ENCODE measurements at places on chromosomes 3 and 15.
A peak's percentile ranks its signal among the peaks of the same experiment; 100 is the strongest.

GRCh38 chr3:129022114-129023007, 21.3 kb downstream of the EFCC1 start:
- DNase-seq = no peak

DNA sequence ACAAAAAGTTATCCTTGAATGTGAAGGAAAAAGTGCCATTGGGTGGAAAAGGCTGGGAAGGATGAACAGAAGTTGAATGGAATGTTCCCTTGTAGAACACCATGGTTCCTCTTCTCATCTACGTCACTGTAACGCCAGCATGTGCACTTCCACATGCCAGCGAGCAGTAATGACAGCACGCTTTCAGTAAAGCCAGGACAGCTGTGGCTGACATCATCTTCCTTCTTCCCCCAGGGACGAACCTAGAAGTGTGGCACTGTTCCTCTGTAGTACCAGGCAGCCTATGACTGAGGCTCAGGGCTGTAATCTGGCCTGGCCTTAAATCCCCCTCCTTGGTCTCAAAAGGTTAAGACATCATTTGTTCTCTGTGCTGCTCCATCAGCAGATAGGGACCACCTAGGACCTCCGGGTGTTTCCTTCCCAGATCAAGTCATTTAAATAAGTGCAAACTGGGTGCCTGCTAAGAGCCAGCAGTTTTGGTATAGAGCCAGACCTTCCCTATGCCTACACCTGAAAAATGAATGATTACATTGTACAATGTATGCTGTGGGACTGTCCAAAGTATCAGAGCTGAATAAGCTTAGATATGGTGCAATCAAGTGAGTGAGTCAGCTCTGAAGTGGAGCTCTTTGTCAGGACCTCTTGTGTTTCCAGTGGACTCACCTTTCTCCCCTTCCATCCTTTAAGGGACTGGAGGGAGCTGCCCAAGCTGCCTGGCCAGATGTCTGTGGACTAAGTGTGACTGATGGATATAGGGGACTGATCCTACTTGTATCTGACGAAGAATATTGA, 5.6 kb upstream of the SRPRB start:
- no peak for DNase-seq

GRCh38 chr3:134014270-134014669, 15.5 kb downstream of the SLCO2A1 start:
- no peak for DNase-seq

- no peak for DNase-seq
Observed at GRCh38 chr3:184169896-184170875, 4.5 kb upstream of the AP2M1 start.

DNA sequence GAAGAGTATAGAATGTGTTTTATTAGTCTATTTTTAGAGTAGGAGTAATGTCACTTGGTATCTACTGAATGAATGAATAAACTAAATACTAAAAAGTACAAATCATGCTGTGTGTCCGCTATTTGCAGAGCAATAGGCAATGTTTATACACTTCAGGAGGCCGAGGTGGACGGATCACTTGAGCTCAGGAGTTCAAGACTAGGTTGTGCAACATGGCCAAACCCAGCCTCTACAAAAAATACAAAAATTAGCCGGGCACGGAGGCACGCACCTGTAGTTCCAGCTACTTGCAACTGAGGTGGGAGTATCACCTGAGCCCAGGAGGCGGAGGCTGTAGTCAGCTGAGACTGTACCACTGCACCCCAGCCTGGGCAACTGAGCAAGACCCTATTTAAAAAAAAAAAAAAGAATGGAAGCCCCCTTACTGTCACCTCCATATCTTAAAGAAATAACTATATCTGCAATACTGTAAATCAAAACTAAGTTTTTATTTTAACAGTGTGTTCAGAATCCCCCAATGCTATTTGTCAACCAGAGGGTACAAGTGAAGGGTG, 98.4 kb downstream of the DHX30 start:
- DNase-seq = no peak

- no peak for DNase-seq
Observed at GRCh38 chr15:86616771-86617170, 537.1 kb downstream of the AGBL1 start.

DNA sequence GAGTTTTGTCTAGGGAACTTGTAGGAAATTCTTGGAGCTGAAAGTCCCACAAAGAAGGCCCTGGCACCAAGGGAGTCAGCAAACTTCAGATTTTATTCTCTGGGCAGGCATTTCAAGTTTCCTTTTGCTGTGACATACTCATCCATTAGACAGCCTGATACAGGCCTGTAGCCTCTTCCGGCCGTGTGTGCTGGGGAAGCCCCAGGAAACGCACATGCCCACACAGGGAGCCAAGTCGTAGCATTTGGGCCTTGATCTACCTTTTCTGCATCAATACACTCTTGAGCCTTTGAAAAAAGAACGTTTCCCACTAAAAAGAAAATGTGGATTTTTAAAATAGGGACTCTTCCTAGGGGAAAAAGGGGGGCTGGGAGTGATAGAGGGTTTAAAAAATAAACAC, 15.0 kb downstream of the TIGIT start:
- DNase-seq = no peak

- no peak for DNase-seq
Observed at GRCh38 chr3:196108075-196108743, 26.3 kb upstream of the TFRC start.

- DNase-seq = peak; percentile 37
Observed at GRCh38 chr3:9230596-9230995, 18.9 kb downstream of the SRGAP3 start.

GRCh38 chr3:147736226-147736625, 327.1 kb downstream of the ZIC1 start:
- no peak for DNase-seq

DNA sequence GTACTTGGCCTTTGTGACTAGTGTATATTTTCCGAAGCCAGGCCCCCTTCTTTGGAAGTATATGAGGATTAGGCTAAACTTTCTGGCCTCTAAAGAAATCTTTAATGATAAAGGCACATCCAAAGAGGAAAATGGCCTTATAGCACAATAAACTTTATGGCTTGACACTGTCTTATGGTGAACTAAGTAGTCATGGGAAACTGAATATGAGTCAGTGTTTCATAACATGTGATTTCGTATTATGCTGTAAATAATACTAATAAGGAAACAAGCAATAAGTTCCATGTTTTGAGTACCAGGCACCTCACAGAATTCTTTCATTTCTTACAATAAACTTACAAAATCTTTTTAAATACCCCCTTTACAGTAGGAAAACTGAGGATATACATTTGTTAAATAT, 8.2 kb downstream of the ZPLD1 start:
- no peak for DNase-seq

DNA sequence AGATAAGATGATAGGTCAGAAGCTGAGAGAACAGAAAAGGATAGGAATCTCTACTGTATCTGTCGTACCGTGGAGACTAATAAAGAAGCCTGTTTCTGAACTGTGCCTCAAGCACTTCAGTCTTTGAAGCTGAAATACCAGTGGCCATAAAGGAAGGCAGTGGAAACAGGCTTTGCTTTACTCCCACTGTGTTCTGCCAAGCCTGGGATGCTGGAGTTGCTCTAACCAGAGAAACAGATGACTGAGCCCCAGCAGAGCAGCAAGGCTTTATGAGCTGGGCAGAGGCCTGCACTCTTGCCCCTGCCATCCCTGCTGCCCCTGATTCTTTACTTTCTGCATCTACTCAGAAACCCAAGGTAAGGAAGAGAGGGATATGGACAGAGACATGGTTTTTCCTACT, 89.4 kb downstream of the PDE8A start:
- DNase-seq = no peak

DNA sequence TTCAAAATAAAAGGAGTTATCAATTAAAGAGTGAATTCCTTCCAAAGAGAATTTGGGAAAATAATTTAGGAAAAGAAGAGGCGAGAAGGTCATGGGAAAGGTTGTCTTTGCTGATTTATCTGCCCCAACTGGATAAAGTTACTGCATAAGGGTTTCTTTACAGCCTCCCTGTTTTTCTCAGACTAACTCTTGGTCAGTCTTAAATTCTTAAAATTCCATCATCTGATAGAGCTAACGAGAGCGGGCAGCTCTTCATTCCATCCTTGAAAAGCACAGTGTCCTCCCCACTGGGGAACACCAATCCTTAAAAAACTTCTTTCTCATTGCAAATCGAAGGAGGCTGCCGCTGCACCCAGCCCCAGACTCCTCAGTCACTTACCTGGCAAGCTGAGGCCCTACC, 107.2 kb downstream of the PGPEP1L start:
- DNase-seq = peak; percentile 62

DNA sequence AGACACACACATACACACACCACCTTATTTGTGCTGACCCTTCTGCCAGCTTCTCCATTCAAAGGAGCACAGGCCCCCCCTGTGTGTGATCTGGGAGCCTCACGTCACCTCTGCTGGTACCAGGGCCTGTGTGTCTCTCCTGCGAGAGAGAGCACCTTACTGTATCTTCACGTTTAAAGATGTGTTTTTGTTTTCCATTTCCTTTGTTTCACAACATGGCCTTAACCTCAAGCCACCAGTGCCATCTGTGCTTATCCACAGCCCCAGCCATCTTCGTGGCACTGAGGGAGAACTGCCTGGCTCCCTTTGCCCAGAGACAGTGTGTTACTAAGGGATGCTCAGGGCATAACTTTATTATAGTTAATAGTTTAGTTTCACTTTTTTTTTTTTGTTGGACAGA, 52.3 kb downstream of the ABHD2 start:
- no peak for DNase-seq

DNA sequence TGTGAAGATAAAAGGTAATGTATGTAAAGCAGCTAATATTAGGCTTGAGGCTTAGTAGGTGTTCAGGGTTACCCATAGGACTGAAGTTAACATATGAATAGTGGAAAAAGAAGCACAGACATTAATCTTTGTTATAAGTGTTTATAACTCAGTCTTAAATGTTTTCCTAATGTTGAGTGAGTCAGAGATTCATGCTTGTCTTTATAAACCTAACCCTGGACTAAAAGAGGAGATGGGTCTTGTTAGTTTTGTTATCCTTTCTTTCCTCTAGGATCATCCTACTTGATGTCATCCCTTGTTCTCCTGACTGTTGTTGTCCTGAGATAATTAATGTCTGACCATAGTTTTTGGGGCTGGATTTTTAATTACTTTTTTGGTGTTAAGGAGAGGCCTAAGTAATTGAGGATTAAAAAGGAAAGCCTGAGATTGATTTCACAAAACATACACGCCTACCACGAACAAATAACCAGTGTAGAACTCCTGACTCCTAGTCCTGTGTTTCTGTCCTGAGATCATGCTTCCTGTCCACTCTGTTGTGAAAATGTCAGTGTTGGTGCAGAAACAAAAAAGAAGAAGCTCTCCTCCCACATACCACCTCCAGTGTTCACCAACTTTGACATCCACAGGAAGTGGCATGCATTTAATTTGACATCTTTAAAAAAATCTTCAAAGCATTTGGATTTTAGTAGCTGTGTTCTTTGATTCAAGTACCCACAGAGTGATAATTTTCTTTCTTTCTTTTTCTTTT, 8.4 kb downstream of the MITF start:
- DNase-seq = no peak

- peak; percentile 17 for DNase-seq
Observed at GRCh38 chr15:98063315-98063714, 102.8 kb downstream of the ARRDC4 start.

DNA sequence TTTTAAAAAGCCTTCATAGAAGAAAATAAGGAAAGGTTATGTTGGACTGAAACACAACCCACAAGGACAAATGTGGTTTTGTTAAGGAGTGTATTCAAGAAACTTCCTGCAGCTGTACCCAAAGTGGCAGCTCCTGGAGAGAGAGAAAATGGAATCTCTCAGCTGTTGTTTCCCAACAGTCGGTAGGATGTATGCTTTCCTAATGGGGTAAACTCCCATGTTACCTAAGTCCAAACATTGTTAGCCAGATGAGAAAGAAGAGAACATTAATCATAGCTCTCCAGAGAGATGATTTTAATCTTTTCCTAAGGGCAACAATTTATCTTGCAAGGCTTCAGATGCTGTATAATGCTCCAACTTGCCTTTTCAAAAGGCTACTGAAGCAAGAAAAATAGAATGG, 22.6 kb upstream of the TEX9 start:
- DNase-seq = no peak

DNA sequence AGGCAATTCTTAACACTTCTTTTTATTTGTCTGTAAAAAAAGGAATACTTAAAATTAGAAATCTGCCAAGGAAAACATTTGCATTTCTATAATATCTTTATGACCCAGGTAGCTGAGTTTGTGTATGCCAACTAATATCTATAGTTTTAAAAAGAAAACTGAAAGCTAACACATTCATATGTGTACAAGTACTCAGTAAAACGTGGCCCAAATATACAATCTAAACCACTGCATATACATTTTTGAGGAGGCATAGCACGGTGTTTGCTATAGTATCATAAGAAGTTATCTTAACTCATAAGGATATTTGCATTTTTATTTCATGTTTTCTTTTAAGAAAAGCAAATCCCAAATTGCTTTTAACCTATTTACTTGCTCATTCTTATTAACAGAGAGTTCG, 172.7 kb downstream of the ZBTB20 start:
- DNase-seq = no peak

DNA sequence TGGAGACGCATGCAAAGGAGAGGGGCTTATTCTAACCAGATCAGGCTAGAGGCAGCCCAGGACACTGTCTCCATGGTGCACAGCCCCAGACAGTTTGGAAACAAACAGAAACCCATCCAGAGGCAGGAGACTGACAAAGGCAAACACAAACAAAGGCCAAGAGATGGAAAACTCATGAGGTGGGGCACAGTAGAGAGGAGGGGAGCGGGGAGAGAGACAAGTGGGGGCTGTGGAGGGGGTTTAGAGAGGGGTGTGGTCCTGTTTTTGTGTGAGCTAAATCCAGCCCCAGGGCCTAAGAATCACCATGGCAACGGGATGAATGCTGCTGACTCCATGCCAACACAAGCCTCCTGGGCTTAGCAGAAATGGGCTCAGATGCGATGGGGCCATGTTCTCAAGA, 32.3 kb downstream of the PARP16 start:
- no peak for DNase-seq

DNA sequence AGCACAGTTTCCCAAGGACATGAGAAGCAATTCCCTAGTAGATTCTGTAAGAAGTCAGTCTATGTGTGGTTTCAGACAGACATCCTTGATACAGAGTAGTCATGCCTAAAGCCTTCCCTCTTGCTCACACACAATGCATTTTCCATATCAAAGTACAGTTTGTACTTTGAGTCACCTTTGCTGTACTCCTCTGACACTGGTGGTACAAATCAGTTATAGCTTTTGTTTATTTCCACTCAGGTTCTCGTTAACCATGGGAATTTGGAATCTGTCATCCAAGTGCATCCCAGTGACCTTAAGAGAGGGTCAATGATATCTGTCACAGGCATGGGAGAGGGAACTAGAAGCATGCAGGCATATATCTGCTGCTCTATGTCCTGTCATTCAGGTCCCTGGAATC, 3.6 kb upstream of the GNB4 start:
- peak; percentile 53 for DNase-seq

DNA sequence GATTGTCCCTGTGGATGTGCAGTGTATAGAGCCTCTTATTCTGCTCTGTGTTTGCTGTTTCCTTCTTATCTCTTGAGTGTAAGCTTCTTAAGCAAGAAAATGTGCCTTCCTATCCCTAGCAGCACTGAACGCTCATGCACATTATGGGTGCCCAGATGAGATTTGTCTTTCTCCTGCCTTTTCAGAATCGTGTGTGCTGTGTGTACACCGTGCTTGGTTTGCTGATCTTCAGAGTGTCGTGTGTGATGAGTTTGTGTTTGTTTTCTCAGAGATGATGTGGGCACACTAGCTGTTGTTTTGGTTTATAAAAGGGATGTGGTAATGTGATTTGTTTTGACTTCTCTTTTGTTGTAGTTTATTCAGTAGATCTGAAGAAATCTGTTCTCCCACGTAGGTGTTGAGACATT, 19.7 kb downstream of the GPR171 start:
- no peak for DNase-seq
